Tongue (tissue), 3 donors: ENCODE measurements at places on chromosomes 3 and 15. TPM values are rescaled to one million over a fixed set of nuclear protein-coding genes. Genes with fewer than 3 reads are reported as not detected.

- no peak for DNase-seq
Measured at GRCh38 chr3:167918008-167918596, 177.6 kb downstream of the GOLIM4 start.

DNA sequence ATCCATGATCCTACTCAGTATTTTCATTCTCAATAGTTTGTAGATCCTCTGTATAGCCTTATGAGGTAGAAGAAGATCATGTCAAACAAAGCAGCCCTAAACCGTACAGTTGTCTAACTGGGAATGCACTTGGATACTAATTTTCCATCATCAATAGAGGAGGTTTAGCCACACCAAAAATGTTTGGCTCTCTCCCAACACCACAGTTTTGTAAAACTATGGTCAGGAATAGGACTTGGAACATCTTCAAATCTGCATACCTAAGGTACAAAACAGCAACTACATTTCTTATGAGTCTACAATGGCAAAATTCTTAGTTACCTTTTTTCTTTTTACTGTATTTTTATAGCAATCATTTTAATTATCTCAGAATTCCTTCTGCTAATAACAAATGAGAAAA, 1001.6 kb downstream of the ROBO2 start:
- peak; percentile 5 for DNase-seq

Gene SKOR1
- total RNA-seq = 0.31 TPM

Gene PLA2G4F
- 1.5 TPM for total RNA-seq

Gene NPAP1
- total RNA-seq = not detected
